ENCODE measurements at places on chromosomes 16 and 17.

- DNase-seq, result no peak
Measured at GRCh38 chr16:316741-317464, 33.9 kb downstream of the PDIA2 start.

GRCh38 chr16:11743308-11744074 lies 834 bp upstream of the TXNDC11 start:
- peak; percentile 40 for DNase-seq

GRCh38 chr17:42975265-42975664 lies 4.6 kb downstream of the PTGES3L start:
- no peak for DNase-seq

- DNase-seq, result no peak
Measured at GRCh38 chr16:83176802-83177201, 550.0 kb downstream of the CDH13 start.

GRCh38 chr16:22971346-22971924 lies 157.5 kb downstream of the HS3ST2 start:
- DNase-seq, result no peak

Measured in activated naive CD8-positive, alpha-beta T cell treated with anti-CD3 and anti-CD28 coated beads, Interleukin-2, amount 50 U/mL, for 24 hours (primary cell).